Amygdala (tissue), 56 donors: ENCODE measurements at places on chromosomes 16 and 17.

DNA sequence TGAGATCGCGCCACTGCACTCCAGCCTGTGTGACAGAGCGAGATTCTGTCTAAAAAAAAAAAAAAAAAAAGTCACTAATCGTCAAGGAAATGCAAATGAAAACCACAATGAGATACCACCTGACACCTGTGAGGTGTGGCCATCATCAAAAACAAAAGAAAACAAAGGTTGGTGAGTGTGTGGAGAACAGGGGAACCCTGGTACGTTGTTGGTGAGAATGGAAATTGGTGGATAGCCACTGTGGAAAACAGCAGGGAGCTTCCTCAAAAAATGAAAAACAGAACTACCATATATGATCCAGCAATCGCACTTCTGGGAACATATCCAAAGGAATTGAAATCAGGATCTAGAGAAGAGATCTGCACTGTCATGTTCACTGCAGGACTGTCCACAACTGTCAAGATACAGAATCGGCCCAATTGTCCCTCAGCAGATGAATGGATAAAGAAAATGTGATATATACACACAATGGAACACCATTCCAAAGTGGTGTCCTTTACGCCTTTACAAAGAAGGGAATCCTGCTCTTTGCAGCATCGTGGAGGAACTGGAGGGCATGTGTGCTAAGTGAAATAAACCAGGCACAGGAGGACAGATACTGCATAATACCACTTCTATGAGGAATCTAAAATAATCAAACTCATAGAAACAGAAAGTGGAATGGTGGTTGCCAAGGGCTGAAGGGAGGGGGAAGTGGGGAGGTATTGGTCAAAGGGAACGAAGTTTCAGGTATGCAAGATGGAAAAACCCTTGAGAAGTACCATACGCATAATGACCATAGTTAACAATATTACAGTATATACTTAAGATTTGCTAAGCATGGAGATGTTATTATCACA is 63.5 kb upstream of the PLCG2 start:
- no peak for DNase-seq

DNA sequence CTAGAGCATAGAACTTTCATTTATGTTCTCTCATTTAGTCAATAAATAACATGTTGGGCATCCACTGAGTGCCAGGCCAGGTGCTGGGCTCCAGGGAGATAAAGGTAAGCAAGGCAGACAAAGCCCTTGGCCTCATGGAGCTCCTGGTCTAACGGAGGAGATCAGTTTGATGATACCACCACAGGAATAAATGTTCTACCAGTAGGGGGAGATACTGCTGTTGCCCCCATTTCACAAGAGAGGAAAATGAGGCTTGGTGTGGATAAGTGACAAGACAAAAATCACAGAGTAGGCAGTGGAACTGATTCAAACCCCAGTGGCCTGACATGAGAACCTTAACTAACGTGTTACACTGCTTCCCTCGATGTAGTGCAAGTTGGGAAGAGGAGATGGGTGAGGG is 80.4 kb upstream of the ERCC4 start:
- no peak for DNase-seq

DNA sequence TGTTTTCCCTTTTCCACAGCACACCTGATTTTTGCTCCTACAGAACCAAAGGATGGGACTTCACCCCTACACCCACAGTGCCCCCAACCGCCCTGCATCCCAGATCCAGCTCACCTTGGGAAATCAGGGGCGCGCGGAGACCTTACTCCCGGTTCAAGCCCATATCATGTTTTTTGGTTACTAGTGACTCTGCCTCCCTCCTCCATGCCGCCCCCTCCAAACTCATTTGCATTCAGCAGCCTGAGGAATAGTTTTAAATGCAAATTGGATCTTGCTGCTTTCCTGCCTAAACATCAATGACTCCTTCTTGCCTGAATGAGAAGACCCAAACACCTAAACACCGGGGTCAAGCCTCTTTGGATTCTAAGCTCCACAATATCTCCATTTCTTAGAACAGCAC is 331.8 kb downstream of the TMEM114 start:
- DNase-seq = no peak

DNA sequence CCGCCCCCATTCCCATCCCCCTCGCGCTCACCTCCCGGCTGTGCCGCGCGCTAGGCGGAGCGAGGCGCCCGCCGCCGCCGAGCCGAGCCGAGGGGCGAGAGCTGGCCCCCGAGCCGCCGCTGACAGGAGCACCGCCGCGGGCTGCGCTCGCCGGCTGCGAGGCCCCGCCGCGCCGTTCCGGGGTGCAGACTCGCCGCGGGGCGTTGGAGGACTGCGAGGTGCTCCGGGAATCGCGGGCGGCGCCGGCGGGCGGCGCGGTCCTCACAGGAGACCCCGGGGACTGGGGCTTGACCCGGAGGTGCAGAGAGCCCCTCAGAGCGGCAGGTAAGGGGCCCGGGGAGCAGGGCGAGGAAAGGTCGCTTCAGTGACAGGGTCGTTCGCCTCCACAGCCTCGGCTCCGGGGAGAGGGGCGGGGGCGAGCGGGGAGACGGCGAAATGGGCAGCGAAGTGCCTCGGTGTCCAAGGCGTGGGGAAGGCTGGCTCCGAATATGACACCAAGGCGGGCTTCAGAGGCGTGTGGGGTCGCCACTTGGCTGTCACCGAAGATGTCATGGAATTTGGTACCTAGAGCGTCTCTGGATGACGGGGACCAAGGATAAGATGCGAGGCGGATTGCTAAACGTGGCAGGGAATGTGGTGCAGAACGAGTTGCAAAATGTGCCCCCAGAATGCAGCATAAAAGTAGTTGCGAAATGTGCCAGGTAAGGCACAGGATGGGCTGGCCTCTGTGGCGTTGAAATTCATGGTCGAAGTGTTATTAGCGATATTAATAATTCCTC is 580 bp downstream of the TANC2 start:
- no peak for DNase-seq

DNA sequence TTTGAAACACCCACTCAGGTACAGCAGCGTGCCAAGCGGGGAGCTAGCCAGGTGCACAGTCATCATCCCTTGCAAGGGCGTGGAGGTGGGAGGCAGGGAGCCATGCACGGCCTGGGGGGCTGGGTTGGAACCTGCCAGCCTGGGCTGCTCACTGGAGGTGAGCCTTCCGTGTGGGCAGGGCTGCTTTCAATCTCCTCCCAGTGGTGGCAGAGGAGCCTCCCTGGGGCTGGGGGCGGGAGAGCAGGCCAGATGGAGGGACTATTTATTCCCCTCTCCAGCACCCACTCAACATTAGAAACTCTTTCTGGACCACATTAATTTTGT is 90.3 kb downstream of the KATNIP start:
- peak; percentile 13 for DNase-seq

GRCh38 chr17:20968913-20969616 is 73.7 kb downstream of the USP22 start:
- no peak for DNase-seq

DNA sequence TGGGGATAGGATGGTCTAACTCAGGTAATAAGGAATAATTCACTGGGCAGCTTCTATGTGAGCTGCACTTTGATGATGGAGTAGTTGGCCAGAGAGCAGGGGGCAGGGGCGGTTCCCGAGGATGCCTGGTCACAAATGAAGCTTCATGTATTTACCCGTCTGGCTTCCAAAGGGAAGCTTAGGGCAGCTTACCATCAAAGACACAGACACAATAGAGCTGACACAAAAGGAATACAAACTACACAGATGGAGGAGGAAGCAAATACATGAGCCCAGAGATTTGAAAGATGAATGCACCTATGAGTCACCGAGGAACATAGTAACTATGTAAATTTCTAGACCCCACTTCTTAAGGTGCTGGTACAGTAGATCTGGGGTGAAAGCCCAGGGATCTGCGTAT is 8.7 kb upstream of the EMP2 start:
- no peak for DNase-seq

GRCh38 chr17:45428931-45429338 is 3.7 kb downstream of the ARHGAP27 start:
- no peak for DNase-seq

- DNase-seq = no peak
Observed at GRCh38 chr17:77320485-77321256, 179.9 kb downstream of the SEC14L1 start.

- DNase-seq = no peak
Observed at GRCh38 chr17:77644181-77645071, 314.1 kb upstream of the TNRC6C start.

GRCh38 chr17:13194887-13195286 is 177.1 kb upstream of the ELAC2 start:
- no peak for DNase-seq

- no peak for DNase-seq
Observed at GRCh38 chr17:39405436-39405835, 4.0 kb upstream of the FBXL20 start.

- no peak for DNase-seq
Observed at GRCh38 chr16:26733710-26734109, 333.0 kb upstream of the C16orf82 start.

DNA sequence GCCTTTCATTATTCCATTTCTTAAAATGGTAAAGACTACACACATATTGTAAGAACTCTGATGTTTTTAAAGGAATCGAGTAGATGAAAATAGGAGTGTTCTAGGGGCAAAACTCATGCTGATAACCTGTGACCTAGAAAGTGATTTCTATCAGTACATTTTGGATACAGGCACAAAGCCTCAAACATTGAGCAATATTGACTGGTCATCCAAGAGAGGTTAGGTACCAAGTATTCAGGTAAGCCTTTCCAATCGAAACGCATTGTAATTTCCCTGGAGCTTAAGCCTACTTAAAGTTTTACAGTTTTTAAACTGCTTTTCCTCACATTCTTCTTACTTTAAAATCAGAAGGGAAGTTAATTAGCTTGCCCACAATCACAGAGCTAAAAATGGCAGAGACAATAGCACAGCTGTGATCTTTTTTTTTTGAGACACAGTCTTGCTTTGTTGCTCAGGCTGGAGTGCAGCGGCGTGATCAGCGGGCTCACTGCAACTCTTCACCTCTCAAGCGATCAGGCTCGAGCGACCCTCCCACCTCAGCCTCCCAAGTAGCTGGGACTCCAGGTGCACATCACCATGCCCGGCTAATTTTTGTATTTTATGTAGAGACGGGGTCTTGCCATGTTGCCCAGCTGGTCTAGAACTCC is 3.3 kb downstream of the GOT2 start:
- DNase-seq = no peak
